ENCODE measurements at places on chromosomes 1 and 21.

DNA sequence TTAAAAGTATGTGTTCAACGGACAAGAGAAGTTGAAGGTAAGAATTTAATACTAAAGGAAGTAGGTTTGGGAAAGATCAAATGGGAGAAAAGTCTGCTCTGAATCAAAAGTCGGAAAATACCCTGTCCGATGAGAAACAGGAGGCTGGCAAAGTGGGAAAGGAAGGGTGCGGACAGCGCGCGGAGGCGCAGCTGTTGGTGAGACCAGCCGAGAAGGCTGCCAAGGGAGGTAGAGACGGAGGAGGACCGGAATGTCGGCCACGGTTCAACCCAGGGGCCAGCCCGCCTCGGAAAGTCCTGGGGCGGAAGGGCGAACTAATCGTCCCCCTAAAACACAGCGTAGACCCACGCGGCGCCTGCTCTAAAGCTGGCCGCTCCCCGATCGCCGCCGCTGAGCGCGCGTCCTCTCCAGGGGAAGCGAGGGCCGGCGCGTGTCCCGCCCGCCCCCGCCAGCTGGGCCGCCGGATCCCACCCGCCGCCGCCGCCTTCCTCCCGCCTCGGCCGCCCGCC, 639 bp upstream of the SPATA1 start:
- DNase-seq = no peak

DNA sequence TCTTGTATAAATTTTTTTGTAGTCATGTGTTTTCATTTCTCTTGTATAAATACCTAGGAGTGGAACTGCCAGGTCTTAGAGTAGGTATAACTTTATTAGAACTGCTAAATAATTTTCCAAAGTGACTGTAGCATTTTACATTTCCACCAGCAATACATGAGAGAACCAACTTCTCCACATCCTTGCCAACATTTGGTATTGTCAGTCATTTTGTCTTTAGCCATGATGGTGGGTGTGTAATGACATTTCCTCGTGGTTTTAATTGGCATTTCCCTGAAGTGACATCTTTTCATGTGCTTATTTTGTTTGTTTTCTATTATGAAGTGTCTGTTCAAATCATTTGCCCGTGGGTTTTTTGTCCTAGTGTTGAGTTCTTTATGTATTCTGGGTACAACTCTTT, 29.7 kb downstream of the ZBTB8A start:
- no peak for DNase-seq

- DNase-seq = no peak
Observed at GRCh38 chr1:31765041-31765467, 914 bp upstream of the ADGRB2 start.

DNA sequence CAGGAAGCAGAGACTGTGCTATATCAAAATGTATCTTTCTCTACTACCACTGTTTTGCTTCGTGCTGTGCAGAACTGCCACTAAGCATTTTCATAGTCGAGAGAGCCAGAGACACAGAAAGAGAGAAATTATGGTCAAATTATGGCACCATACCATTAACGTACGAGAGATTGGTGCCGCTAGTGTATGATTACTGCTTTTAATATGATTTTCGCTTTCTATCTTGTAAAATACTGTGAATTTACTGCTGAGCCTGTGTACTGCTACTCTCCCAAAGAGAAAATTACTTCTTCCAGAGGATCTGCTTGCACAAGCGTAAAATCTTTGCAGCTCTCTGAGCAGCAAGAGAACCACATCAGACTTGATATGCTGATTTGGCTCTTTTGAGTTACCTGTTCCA, 71.1 kb upstream of the ZNF281 start:
- DNase-seq = no peak

GRCh38 chr1:61956784-61957183, 214.5 kb downstream of the PATJ start:
- no peak for DNase-seq

GRCh38 chr1:173300061-173301044, 93.2 kb upstream of the TNFSF4 start:
- DNase-seq = no peak

DNA sequence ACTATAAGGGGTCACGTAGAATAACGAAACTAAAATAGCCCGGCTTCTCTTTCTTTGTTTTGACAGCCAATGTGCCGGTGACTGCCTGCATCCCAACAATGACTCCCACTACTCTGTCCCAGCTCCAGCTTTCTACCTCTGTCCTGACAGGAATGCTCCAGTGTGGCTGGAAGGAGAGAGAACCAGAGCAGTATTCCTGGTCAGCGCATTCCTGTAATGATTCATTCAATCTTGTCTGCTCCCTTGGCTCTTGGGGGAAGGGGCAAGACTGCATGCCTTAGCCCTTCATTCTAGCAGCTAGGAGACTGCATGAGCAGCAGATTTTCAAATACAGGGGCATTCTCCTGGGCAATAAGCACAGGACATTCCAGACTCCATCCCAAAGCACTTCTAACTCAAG, 132.1 kb upstream of the PRMT6 start:
- peak; percentile 52 for DNase-seq

GRCh38 chr1:167685844-167686243, 35.9 kb upstream of the MPZL1 start:
- DNase-seq = no peak

DNA sequence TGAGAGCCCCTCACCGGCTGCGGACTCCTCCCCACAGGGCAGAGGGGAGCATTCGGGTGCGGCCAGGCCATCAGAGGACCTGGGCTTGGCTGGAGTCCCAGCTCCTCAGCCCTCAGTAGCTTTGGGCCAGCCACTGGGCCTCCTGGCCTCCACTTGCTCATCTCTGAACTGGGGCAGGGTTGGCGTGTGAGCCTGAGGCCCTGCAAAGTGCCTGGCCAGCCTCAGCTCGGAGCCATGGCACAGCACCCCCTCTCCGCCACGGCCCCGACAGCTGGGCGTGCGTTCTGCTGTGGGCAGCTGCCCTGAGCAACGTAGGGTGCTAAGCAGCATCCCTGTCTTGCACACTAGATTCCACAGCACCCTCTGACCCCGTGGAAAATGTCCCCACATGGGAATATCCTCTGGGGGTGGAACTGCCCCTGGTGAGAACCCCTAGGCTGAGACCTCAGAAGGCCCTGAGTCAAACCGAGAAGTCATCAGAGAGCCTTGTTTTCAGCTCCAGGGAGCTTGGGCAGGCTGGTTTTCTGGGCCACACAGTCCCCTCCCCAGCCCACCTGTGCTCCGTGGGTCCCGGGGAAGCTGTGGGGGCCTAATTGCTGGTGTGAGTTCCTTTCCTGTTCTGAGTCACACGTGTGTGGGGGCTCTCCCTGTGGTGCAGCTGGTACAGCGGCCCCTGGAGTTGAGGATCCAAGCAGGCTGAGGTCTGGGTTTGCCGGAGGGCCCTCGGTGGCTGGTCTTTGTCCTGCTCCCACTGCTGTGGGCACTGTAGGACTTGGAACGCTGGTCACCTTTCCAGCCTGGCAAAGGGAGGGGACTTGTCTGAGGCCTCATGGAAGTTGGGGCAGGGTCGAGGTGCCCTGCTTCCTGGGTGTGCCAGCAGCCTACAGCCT, 24.5 kb downstream of the TP73 start:
- DNase-seq = no peak

All from ecto neural progenitor cell (in vitro differentiated cells).